DMS153 (cell line): ENCODE measurements at places on chromosomes 2 and 18.
A peak's percentile ranks its signal among the peaks of the same experiment; 100 is the strongest.

- DNase-seq = no peak
Measured at GRCh38 chr2:19989342-19989666, 601 bp downstream of the WDR35 start.

DNA sequence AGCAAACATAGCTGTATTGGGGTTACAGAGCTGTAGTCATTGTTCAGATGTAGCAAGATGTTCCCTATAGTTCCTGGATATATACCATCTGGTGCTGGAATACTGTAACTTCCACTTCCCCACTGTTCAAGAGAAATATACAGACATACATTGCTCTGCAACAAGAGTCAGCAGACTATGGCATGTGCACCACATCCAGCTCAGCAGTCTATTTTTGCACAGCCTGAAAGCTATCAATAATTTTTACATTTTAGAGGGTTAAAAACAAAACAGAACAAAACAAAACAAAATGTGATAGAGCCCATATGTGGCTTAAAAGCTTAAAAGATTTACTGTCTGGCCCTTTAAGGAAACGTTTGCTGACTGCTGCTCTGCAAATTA lies 31.8 kb upstream of the VIT start:
- DNase-seq = no peak

DNA sequence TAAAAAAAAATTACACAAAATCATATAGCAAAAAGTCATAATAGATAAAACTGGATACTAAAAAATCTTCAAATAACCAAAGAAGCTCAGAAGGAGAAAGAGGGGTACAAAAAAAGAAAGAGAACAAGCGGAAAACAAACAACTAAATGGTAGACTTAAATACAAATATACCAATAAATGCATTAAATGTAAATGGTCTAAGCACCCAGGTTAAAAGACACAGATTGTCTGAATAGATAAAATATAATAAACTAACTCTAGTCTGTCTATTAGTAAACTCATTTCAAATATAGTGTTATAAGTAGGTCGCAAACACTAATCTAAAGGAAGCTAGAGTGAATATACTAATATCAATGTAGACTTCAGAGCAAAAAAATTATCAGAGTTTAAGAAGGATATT lies 357.4 kb downstream of the METTL4 start:
- DNase-seq = no peak

DNA sequence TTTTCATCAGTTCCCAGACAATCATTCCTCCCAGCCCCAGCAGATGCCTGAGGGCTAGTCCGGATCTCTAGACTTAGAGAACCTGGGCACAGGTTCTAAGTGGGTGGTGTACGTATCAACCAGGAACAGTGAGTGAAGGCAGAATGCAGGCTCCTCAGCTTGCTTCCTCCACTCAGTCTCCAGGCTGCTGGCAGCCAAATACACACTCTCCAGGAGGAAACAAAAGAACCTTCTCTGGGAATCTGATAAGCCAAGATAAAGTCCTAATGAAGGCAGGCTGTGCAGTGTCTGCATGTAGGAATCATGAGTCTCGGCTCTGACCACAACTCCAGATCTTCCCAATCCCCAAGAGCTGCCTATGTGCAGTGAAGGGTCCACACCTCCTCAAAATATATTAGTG lies 245.7 kb downstream of the SP3 start:
- DNase-seq = no peak

DNA sequence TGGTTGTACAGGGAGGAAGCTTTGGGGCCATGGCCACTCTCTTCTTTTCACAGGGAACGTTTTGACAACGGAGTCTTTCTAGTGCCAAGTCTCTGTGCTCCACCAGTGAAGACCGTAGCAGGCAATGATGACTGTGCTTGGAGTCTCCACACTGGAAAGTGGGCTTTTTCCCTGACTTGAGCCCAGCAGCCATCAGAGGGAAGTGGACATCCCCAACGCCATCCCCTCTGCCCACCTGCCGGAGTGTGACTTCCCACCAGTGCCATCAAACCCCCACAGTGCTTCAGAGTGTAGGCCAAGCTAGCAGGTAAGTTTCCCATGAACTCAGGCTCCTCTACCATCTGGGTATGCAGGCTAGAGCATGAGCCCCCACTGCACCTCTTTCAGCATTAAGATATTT lies 78.7 kb downstream of the APOB start:
- no peak for DNase-seq

GRCh38 chr2:52536929-52537460 lies 1230.6 kb upstream of the CHAC2 start:
- no peak for DNase-seq

- DNase-seq = no peak
Measured at GRCh38 chr18:8081267-8081666, 514.2 kb downstream of the PTPRM start.

GRCh38 chr2:100268986-100269385 lies 53.3 kb downstream of the LONRF2 start:
- no peak for DNase-seq

DNA sequence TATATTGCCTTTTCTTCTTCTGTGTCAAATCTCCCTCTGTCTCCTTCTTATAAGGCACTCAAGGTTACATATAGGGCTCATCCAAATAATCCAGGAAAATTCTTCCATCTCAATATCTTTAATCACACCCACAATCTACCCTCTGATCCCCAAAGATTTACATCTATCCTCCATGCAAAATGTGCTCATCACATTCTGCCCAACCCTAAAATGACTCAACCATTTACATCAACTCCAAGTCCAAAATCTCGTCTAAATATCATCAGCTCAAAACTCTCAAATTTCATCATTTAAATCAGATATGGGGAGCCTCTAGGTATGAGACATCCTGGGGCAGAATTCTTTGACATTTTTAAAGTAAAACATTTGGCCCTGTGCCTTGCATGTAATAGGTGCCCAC lies 1349.8 kb downstream of the SUCLG1 start:
- no peak for DNase-seq

DNA sequence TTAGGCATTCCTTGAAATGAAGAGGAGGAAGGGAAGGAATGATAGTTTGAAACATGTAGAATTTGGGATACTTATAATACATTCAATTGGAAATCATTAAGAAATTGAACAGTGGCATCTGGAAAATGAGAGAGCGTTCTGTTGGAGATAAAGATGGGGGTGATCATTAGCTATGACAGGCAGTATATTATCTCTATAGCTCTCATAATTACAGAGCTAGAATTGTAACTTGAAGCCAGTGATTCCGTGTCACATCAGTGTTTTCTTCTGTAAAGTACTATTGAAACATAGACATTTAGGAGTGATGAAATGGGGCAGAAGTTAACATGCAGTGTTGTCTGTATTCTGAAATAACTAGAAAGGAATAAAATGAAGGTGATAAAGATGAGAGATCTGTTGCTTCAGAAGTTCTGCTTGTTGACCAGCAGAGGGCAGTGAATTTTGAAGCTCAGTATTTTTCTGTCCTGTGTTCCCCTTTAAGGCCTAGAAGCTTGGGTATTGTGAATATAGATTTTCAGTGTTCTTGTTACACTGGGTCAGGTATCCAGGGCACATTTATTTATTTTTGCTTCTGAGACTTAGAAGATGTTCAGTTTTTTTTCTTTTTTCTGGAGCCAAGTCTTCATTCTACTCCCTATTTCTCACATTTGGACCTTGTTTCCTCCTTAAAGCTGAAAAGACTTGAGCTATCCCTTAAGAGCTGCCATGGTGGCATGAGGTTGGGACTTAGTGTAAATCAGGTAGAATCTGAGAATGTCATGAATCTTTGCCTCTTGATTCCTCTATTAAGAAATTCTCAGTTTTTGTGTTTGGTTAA lies 157.4 kb downstream of the TAF4B start:
- peak; percentile 13 for DNase-seq

DNA sequence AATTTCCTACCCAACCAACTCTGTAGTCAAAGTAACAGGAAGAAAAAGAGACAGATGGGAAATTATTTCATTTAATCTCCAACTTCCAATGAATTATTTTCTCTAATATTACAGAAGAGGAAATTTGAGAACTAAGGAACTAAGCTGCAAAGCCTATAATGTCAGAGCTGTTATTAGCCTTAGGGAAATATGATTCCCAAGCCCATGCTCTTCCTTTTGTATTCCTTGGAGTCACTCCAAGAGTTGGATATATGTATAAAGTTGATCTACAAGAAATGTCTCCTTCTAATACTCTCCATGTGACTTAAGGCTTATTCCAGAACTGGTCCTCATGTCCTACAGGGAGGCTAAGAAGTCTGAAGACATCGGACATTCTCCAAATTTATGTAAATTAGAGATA lies 31.6 kb upstream of the VWC2L start:
- no peak for DNase-seq

DNA sequence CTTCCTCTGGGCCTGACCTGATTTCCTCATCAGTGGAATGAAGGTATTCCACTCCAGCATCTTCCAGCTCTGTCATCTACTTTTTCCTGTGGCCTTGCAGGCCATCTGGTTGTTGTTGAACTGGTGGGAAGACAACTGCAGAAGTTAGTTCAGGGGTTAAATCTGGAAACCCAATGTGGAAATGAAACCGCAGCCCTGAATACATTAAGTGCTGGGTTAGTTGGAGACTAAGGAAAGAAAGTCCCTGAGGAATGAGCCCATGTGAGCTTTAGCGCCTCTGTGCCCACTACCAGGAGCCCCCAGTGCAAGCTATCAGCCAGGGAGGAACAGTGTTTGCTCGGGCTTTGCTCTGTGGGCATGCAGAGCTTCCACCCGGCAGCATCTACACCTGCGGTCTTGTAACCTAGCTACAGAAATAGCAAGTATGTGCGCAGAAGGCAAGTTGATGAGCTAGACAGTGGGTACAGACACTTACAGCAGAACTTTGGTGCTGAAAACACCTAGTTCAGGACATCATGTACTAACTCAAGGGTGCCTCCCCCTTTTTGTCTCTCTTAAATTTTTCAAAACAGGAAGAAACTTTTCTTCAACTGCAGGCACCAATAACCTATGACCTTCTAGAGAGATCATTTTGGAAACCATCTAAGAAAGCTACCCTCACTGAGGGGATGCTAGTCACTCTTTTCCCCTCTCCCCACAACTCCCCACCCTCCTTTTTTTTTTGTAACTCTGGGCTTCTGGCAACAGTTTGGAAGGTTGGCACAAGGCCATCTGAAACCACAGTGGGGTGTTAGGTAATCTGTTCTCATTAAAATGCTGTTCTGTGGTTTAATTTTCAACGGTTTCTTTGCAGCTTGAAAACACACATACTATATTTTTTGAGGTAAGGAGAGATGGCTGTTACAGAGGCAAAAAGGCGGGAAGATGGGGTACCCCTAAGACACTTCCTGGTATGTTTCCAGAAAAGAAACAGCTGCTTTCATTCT lies 18.3 kb upstream of the CXCR4 start:
- DNase-seq = no peak

- no peak for DNase-seq
Measured at GRCh38 chr2:104656571-104657163, 197.2 kb upstream of the POU3F3 start.

- DNase-seq = no peak
Measured at GRCh38 chr18:55272510-55273243, 313.4 kb upstream of the CCDC68 start.

GRCh38 chr18:48022531-48023329 lies 92.3 kb upstream of the SMAD2 start:
- DNase-seq = peak; percentile 82
